Mesendoderm (in vitro differentiated cells): ENCODE measurements at places on chromosomes 4 and X.
A peak's percentile ranks its signal among the peaks of the same experiment; 100 is the strongest.

GRCh38 chr4:22593933-22594332, 78.1 kb upstream of the ADGRA3 start:
- DNase-seq = no peak

GRCh38 chr4:187390646-187391045, 604.9 kb upstream of the ZFP42 start:
- DNase-seq = no peak

DNA sequence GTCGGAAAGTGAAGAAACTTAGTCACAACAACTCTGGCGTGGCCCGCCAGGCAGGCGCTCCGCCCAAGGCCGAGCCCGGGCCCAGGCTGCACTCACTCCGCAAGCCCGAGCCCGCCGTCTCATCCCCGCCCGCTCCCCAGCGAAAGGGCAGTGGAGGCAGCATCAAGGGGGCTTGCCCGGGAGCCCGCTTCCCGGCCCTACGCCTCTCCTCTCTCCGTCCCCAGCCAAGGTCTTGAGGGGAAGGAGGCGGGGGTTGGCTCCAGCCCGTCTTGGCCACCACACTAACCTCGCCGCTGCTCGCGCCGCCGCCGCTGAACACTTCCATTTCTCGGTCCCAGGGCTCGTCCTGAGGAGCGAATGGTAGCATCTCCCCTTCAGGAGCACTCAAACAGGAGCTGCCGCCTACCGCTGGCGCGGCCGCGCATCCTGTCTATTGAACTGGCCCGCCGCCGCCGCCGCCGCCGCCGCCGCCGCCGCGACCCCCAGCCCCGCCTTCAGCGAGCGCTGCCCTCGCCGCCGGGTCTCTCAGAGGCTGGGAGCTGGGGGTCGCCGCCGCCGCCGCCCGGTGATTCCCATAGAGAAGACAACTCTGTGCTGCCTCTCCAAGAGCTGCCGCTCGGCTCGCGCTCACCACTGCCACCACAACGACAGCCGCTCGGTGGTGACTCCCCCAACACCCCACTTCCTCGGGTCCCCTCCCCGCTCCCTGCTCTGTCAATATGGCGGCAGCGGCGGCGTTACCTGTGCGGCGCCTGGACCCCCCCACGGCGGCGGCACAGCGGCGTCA, at the start of gene RPS6KA6:
Gene RPS6KA6 (minus strand): TSS at position 667 of the 787 bp plus-strand sequence. CDS start 300 bp downstream, at position 367.
- peak; percentile 57 for DNase-seq

DNA sequence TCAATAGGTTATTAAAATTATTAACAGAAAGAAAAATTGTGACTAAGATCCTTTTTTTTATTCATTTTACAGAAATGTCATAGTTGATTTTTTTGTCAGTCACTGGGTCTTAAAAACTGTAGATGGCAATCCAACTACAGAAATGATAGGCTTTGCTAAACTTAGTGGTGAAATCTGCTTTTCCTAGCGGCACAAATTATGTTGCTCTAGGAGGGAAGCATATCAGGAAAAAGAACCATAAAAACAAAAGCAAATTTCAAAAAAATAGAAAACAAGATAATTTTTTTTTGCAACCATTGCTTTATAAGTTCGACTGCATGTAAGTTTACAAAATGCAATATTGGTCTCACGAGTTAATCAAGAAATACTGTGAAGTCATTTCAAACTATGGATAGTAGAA, 443.5 kb upstream of the IGFBP7 start:
- no peak for DNase-seq

GRCh38 chrX:129653181-129653970, 1.4 kb downstream of the APLN start:
- no peak for DNase-seq

DNA sequence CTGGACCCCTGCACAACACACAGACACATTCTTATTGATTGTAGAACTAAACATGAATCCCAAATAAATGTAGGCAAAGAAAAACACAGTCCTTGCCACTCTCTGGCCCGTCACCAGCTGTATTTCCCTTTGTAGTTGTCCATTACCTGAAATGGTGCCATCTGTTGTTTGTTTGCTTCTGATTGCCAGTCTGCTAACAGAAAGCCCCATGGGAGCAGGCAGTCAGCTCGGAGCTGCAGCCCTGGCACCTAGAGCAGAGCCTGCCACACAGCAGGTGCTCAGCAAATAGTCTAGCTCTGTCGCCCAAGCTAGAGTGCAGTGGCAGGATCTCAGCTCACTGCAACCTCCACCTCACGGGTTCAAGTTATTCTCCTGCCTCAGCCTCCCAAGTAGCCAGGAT, 28.9 kb downstream of the CPLX1 start:
- no peak for DNase-seq

GRCh38 chrX:84634201-84634782, 132.0 kb upstream of the HDX start:
- peak; percentile 10 for DNase-seq

- no peak for DNase-seq
Measured at GRCh38 chr4:186829740-186830449, 106.2 kb upstream of the FAT1 start.

- DNase-seq = no peak
Measured at GRCh38 chr4:170698334-170698733, 608.6 kb upstream of the AADAT start.
